ENCODE measurements at places on chromosomes 13 and 19.
A peak's percentile ranks its signal among the peaks of the same experiment; 100 is the strongest.

- DNase-seq: no peak
Measured at GRCh38 chr19:4829001-4829712, 2.4 kb downstream of the TICAM1 start.

DNA sequence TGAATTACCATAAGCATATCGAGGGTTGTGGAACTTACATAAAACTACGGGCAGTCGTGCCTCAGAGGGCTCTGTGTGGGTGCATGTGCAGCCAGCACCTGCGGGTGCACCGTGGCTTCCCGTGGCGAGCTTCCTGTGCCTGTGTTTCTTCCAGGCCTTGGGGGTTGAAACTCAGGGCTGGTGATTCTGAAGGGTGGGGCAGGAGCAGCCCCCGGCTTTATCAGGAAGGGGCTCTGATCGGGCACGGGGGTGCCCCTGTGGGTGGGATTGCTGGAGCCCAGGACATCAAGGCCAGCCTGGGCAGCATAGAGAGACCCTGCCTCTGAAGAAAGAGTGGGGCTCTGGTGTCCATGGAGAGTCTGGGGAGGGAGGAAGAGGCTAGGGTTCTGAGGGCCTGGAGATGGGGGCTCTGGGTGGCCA, 11.1 kb downstream of the ATP4B start:
- peak; percentile 36 for DNase-seq

DNA sequence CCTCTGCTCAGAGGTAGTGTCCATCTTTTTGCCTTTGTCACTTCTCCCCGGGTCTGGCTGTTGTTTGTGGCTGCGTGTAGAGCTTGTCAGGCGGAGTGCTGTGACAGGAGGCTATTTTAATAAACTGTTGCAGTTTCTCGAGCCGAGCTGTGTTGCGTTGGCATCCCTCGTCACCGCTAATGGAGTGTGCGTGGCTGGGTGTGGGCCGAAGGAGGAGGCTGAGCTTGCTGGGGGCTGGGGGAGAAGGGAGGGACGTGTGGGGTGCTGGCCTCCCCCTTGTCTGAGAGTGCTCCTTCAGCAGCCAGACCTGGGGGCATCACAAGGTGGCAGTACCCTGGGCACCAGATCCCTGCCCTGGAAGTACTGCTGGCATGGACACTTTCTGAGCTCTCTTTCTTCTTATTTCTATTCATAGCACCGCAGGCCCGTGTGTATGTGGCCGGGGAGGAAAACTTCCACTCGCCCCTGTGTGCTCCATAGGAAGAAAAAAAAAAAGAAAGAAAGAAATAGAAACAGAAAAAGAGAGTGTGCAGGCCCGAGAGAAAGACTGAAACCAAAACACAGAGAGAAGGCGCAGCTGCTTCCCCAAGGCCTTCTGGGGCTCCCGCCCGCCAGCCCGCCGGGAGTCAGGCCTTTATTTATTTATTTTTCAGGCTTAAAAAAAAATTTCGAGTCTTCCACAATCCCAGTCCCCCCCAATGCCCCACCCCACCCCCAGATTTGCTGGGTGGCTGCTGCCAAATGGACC, 27.0 kb downstream of the NFIX start:
- DNase-seq: peak; percentile 61

- DNase-seq: no peak
Measured at GRCh38 chr19:7921302-7921966, 1.3 kb downstream of the SNAPC2 start.

- peak; percentile 52 for DNase-seq
Measured at GRCh38 chr13:33940898-33941297, 122.9 kb downstream of the RFC3 start.

DNA sequence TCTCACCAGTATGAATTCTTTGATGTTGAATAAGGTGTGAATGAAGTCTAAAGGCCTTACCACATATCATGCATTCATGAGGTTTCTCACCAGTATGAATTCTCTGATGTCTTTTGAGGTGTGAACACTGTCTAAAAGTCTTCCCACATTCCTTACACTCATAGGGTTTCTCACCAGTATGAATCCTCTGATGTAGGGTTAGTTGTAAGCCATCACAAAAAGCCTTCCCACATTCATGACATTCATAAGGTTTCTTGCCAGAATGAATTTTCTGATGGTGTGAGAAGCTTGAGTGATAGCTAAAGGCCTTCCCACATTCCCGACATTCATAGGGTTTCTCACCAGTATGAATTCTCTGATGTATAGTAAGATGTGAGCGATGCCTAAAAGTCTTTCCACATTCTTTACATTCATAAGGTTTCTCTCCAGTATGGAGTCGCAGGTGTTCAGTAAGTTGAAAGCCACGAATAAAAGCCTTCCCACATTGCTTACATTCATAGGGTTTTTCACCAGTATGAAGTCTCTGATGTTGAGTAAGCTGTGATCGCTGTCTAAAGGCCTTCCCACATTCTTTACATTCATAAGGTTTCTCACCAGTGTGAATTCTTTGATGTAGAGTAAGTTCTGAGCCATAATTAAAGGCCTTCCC, 27.7 kb downstream of the ZNF461 start:
- no peak for DNase-seq

- peak; percentile 55 for DNase-seq
Measured at GRCh38 chr13:39618561-39618960, 15.6 kb upstream of the LHFPL6 start.

DNA sequence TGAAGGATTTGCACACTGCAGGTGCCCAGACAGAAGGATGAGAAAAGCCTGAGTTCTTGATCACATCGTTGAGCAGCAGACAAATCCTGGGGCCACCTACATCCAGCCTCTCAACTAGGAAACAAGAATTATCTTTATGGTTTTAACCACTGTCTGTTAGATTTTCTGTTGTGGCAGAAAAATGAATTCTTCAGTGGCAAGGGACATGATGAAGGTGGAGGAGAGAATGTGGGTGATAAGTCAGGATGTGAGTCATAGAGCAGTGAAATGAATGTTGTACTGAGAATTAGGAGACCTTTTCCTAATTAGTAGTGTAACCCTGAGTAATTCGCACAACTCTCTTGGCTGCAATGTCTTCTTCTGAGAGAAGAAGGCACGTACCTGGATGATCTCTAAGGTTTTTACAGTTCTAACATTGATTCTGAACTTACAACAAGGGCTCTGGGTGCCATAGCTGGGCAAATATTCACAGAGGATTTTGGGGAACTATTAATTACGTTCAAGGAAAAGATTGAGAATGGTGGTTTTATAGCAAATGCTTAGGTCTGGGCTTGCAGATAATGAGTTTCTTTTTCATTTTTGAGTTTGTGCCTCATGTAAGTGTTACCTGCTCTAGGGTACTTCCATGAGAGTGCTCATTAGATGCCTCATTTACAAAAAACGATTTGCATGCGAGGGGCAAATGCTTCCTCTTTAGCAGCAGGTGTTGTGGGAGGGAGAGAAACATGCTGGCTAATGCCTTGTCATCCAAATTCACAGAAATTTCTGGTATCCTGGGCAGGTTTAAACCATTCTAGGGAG, 111.0 kb upstream of the KL start:
- peak; percentile 8 for DNase-seq

DNA sequence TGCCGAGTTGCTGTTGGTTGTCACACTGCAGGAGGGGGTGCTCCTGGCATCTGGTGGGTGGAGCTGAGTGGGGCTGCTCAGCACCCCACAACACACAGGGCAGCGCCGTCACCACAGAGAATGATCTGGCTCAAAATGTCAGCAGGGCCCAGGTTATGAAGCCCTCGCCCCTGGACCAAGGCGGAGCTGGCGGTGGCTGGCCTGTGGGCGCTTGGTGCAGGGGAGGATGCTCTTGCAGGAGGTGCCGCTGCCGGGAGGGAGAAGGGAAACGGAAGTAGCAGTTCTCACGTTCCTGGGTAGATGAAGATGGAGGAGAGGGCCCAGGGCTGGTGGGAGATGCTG, 14.2 kb upstream of the LENG8 start:
- peak; percentile 68 for DNase-seq

GRCh38 chr13:105336706-105337576, 1198.5 kb downstream of the EFNB2 start:
- no peak for DNase-seq

- DNase-seq: no peak
Measured at GRCh38 chr19:3105641-3106508, 11.7 kb downstream of the GNA11 start.

GRCh38 chr19:33809960-33810359, 13.3 kb downstream of the KCTD15 start:
- DNase-seq: no peak

DNA sequence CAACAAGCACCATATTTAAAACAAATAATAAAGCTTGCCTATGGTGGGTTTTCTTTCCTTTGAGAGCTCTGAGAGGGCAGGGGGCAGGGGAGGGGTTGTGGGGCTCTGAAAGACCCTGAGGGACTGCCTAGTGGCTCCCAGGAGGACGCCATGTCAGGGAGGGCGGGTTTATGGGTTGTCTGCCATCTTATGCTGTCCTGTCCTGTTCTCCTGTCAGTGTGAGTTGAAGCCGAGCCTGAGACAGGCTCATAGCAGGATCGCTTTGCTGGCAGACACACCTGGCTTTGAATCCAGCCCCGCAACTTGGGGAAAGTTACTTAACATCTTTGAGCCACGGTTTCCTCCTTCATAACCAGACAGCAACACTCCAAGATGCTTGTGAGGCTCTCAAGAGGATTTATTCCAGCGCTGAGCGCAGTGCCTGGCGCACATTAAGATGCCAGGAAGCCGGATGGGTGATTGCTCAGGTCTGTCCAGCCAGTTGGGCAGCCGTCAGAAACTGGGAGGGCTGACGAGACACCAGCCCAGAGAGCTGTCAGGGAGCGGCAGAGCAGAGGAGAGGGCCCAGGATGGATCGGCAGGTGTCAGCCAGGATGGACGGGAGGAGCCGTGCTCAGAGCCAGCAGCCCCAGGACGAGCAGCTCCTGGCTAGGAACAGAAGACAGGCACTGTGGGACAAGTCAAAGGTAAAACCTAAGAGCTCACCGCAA, 36.8 kb upstream of the C1QTNF9 start:
- DNase-seq: no peak

DNA sequence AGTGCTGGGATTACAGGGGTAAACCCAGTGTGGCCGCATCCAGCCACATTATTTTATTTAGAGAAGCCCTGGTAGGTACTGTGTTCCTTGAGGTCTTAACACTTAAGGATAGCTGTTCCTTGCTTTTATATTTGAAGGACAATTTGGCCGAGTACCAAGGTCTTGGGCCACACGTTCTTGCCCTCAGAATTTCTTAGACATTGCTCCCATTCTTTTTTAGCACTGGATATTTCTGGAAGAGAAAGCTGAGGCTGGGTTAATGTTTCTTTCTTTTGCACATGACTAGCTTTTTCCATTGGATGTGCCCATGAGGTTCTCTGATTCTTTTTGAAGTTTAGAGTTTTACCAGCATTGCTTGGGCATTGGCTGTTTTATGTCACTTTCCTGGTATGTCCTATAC, 5.5 kb upstream of the RNF113B start:
- no peak for DNase-seq
